ENCODE measurements at places on chromosomes 6 and 20. TPM values are rescaled to one million over a fixed set of nuclear protein-coding genes. Genes with fewer than 3 reads are reported as not detected.

- DNase-seq = no peak
Measured at GRCh38 chr20:584971-585301, 25.2 kb downstream of the TCF15 start.

Gene TGM3
- not detected for total RNA-seq

DNA sequence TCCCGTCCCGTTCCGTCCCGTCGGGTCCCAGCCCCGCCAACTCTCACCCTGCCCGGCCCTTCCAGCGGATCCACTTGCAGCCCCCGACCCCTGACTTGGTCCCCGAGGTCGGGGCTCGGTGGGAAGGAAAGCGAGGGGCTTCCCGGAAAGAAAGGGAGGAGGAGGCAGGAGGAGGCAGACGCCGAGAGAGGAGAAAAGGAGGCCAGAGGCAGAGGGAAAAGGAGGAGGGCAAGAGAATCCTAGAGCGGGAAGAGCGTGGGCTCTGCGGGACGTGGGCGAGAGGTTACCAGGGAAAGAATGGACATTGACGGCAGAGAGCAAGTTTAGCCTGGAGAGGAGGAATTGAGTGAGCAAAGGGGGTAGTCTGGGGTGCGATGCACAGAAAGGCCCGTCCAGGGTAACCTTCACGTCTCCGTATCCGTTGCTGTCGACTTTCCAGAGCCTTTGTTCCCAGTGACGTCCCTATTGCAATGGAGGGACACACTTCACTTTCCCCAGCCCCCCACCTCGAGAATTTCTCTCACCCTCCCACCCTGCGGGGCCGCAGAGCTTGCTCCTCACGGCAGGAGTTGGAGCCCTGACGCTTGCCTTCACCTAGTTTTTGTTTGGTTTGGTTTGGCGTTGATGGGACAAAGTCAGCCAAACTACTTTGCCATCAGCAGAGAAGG, 477 bp upstream of the MOXD1 start:
- DNase-seq = no peak

Gene FHL5
- 8.5 TPM for total RNA-seq
